ENCODE measurements at places on chromosomes 3 and 15.

DNA sequence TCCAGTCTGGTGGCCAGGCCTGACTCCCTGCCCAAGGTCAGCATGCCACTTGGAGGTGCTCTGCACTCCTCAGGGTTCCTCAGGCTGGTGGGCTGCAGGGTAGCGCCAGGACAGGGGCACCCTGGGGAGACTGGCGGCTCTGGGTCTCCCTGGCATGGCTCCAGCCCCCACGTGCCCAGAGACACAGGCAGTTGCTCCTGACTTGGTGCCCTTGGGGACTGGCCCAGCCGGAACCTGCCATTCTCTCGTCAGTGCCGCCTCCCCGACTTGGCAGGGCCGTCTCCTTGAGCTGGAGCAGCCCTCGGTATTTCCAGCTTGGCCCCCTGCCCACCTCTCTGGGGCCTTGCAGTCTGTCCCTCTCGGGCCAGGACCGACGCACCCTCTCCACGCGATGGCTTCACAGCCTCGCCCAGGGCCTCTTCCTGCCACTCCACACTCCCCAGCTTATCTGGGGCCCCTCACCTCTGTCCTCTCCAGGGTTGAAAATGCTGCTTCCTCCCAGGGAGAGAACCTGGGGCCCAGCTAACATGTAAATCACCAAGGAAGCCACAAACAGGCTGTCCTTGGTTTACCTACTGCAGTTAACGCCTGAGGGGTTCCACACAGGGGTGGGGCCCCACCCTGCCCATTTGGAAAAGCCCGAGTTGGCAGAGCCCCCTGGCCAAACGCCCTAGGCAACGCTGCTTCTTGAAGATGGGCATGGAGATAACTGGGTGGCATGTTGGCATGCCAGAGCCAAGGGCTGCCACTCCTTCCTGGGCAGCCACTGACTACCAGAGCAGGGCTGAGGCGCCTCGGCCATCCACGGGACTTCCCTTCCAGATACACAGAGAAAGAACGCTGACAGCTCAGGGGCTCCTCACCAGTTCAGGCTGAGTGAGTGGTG is 61.4 kb downstream of the SMAD6 start:
- DNase-seq, result no peak

DNA sequence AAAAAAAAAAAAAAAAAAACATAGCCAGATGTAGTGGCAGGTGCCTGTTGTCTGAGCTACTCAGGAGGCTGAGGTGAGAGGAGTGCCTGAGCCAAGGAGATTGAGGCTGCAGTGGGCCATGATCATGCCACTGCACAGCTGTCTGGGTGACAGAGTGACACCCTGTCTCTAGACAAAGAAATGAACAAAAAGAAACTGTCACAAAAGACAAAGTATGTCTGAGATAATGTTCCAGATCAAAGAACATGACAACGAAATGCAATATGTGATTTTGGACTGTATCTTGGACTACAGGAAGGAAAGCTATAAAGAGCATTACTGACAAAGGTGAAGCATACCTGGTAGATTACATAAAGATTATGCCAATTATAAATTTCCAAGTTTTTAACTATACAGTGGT is 862.8 kb downstream of the ROBO2 start:
- no peak for DNase-seq

GRCh38 chr3:88385090-88385489 is 235.3 kb downstream of the C3orf38 start:
- no peak for DNase-seq

- peak; percentile 40 for DNase-seq
Measured at GRCh38 chr3:58526515-58526957, 10.5 kb downstream of the ACOX2 start.

DNA sequence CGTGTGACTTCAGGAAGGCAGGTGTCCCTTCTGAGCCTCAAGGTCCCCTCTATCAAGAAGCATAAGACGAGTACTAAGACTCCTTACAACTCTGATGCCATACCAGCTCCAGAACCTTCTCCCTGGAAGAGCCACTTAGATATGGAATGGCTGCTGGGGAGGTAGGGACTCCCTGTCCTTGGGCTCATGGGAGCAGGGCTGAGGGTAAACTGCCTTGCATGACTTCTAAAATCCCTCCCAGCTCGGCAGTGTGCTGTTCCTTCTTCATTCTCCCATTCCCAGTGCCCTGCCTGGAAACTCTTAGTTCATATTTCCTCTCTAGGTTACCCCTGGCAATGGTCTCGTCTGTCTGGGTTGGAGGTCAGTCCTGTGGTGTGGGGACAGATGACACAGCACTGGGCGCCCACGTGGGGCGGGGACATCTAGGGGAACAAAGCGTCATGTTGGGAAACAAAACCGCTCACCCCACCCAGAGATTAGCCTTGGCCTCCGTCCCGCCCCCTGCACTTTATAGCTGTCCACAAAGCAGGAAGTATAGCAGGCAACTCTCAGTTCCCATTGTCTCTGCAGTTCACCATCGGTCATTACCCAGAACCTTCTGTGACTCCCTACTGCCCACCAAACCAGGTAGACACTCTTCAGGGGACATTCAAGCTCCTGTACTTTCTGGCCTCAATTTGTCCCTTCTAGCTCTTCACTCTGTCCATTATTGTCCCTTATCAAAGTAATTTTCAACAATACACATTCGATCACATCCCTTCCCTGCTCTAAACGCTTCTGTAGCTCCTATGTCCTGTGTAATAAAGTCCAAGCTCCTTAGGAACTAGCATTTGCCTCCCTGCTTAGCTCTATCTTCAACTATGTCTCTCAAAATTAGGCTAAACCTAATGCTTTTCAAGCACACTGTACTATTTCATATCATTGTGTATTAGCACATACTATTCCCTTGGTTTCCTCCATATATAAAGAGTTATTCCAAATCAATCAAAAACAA is 73.8 kb downstream of the IQSEC1 start:
- DNase-seq, result no peak

DNA sequence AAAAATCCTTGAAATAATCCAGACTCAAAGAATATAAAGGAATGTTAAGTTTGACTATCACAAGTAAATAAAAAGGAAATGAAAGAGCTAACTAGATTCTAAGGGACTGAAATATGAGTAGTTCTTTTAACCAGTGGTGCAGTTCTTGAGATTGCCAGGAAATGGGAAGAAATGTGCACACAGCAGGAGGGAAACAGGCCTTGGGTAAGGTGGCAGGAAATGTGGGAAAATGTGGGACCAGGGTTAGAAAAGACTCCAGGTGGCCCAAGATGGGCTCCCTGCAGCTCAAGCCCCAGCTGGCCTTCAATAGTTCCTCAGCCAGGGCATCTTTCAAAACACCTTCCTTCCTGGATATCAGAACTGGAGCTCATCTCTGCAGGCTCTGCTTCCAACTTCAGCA is 181.3 kb downstream of the ISL2 start:
- no peak for DNase-seq

DNA sequence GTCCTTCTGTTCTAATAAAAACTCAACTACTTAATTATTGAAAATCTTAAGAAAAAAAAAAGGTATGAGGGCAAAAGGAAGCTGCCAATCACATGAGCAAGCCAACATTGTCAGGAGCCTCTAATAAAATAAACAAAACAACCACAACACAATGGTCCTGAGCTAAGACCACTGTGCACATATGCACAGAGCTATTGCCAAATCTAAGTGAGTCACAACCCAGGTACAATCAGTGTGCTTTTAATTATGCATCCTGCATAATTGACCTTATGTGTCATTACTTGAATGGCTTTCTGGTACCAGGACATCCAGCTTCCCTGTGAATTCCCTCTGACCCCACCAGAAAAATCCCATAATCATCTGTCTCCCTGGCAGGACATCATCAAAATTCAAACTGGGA is 639.8 kb downstream of the MAGI1 start:
- DNase-seq, result no peak

DNA sequence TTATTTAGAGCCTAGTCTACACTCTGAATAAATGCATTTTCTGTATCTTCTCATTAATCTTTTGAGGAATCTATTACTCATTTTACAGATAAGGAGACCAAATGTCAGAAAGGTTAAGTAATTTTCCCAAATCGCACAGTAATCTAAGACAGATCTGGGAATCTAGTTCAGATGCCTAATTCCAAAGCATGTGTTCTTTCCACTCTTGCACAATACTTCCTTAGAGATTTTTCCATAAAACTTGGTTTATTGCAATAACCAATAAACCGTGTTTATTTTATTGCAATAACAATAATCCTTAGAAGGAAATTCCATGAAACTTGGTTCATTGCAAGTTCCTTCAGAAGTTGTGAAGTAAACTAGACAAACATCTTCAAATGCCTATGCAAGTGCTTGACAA is 17.4 kb upstream of the COL8A1 start:
- DNase-seq, result no peak

DNA sequence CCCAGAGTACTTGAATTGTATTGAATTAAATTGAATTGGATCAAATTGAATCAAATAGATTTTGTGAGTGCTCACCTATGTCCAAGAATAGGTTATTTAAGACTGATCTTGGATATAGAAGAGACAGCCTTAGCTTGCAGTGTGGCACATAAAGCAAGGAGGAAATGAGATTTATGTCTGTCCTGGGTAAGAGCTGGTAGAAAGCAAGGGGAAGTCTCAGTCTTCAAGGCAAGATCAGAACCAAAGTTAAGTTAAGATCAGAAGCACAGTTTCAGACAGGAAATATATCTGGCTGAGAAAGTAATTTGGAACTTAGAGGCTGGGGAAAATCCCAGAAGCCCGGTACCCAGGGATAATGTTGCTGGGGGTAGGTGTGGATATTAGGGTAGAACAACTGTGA is 244.4 kb upstream of the ARPP21 start:
- DNase-seq, result no peak

GRCh38 chr3:88703501-88704059 is 403.8 kb upstream of the EPHA3 start:
- no peak for DNase-seq

DNA sequence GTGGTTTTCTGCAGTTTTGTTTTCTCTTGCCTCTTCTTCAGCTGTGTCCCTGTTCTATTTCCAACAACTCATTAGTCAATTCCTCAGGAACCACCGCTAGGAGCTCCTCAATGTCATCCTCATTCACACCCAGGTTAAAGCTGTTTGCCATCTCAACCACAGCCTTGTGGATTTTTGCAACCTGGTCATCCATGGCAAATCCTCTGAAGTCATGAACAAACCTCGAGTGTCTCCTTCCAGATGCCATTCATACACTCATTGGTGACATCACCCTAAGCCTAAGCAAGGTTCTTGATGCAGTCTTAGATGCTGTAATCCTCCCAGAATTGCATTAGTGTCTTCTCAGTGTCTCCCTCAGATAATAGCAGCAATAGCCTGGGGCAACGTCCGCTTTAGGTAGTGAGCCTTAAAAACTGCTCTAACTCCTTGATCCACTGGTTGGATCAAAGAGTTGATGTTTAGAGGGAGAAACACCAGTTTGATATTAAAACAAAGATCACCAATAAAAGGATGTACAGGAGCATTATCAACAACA is 31.5 kb upstream of the ZNF502 start:
- no peak for DNase-seq

GRCh38 chr3:177676947-177677587 is 479.8 kb upstream of the TBL1XR1 start:
- no peak for DNase-seq

DNA sequence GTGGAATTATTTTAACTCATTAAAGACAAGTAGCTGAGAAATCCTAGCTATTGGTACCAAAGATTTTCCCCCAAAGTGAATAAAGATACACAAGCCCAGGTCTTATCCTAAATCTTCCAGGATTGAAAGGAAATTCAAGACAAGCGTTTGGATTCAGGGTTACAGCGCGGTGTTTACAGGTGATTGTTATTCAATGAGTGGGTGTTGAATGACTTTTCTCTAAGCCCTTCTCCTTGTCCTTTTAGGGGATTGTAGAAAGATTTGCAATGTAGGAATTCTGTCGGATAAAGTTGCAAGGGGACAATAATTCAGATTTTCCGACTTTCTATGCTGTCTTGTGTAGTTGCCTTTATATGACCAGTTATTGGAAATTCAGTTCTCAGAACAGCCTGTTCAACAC is 57.2 kb downstream of the USP13 start:
- no peak for DNase-seq

GRCh38 chr15:76565366-76565765 is 228.8 kb downstream of the ISL2 start:
- no peak for DNase-seq

GRCh38 chr3:142366434-142366833 is 81.4 kb downstream of the XRN1 start:
- no peak for DNase-seq

DNA sequence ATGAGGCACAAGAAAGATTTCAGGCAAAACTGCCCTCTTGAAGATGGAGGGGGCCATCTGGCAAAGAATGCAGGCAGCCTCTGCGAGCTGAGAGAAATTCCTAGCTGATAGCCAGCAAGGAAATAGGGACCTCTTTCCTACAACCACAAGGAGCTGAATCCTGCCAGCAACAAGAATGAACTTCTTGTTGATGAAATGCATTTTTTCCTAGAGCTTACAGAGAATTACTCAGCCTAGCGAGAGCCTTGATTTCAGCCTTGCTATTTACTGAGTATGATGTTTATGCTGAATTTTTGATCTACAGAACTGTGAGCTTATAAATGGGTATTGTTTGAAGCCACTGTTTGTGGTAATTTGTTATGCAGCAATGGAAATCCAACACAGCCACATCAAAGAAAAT is 148.5 kb upstream of the NAALADL2 start:
- DNase-seq, result no peak

DNA sequence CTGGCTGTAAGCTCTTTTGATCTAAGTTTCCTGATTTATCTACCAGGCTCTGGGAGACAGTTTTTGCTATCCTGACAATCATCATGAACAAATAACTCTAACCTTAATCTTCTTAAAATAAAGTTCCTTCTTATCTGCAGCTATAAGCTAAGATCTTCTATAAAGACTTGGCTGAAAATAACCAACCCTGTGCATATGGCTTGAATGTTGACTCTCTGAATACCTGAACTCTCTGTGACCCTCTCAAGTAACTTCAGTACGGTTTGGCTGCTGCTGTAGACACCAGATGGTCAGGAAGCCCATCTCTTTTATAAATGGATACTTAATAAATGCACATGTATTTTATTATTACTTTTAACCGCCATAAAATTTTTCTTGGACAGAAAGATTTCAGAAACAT is 412.4 kb upstream of the CBLB start:
- DNase-seq, result no peak

DNA sequence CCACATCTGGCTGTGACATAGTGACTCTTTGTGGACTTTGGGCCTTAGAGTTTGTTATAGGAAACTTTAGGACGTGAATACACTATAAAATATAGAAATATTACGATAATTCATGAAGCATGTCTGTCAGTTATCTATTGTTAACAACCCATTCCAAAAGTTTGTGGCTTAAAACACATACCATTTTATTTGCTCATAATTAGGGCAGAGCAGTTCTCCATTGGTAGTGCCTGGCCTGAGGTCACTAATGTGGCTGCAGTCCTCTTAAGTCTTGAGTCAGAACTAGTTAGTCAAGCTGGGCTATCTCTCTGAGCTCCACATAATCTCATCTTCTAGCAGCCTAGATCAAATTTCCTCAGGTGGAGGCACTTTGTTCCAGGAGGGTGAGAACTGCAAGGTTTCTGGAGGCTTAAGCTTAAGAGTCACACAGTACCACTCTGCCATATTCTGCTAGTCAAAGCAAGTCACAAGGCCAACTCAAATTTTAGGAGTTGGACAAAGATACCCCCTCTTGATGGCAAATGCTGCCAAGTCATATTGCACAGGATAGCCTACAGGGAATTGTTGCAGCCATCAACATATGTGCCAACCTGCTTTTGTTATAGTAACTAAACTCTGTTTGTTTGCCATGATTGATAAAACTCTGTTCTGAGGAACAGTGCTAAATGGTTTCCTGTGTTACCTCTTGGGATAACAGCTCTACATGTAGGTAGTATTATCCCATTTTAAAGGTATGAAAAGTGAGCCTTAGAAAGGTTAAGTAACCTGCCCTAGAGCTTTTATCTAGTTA is 8.7 kb downstream of the ATXN7 start:
- peak; percentile 15 for DNase-seq
